ENCODE measurements at places on chromosomes 3 and 15.

GRCh38 chr3:99131876-99132275 lies 230.4 kb upstream of the DCBLD2 start:
- DNase-seq: no peak

GRCh38 chr3:79406175-79406574 lies 361.6 kb downstream of the ROBO1 start:
- no peak for DNase-seq

GRCh38 chr3:190074817-190075216 lies 45.9 kb downstream of the P3H2 start:
- no peak for DNase-seq

DNA sequence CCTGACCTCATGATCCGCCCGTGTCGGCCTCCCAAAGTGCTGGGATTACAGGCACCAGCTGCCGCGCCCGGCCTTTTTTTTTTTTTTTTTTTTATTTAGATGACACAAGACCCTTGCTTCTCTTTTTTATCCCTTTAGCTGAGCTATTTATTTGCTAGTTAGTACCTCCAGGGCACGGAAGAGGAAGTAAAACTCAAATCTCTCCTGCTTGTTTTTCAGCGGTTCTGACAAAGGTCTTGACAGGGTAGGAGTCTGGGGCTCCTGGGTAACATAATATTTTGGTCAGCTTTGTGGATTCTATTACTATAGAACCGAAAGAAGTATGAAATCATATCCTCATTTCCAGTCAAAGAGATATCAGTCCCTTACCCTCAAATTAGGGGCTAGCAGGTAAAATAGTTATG lies 44.0 kb upstream of the ETV5 start:
- no peak for DNase-seq

DNA sequence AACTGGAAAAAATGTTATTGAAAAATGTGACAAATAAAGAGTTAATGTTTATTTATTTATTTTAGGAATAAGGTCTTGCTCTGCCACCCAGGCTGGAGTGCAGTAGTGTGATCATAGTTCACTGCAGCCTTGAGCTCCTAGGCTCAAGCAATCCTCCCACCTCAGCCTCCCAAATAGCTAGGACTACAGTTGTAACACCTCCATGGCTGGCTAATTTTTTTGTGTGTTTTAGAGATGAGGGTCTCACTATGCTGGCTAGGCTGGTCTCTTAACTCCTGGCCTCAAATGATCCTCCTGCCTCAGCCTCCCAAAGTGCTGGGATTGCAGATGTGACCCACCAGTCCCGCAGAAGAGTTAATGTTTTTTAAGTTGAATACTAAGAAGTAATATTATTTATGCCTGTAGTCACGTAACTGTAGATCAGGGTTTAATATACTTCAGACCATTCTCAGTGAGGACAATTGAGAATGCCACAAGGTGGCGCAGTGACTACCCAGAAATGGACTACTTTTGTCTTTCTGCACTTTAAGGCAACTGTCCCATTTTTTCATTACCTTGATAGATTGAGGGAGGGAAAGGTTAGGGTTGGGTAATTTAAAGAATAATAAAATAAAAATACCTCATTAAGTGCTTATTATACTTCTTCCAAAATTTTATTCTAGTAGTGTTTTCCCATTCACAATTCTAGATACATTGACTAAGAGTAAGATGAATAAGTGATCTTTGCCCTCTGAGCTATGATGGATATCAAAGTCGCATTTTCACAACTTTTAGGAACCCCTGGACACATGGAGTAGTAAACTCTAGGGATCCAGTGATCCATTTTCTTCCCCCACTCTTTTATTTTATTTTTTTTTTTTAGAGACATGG lies 6.0 kb downstream of the MUC13 start:
- peak; percentile 9 for DNase-seq

DNA sequence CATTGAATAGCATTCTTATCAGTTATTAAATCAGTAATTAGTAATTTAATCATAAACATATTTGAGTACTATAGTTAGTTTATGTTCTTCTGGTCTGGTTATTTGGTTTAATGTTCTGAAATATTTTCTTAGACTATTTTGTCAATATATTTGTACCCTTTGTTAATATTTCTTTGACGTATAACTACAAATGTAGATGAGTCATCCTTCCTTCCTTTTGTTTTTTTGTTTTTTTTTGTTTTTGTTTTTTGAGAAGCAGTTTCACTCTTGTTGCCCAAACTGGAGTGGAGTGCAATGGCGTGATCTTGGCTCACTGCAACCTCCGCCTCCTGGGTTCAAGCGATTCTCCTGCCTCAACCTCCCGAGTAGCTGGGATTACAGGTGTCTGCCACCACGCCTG lies 17.4 kb upstream of the EIF3J start:
- no peak for DNase-seq

DNA sequence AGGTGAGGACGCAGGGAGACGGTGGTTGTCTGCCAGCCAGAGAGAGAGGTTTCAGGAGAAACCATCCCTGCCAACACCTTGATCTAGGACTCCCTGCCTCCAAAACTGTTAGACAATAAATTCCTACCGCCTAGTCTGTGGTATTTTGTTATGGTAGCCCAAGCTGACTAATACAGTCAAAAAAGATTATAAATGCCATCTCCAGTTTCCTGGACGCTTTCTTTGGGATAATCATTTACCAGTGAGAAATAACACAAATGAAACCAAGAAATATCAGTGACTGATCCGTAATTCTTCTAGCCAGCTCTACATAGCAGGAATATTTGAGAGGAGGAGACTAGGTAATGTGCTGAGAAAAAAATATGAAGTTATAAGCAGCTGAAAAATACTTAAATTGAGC lies 707.8 kb upstream of the LMCD1 start:
- no peak for DNase-seq

DNA sequence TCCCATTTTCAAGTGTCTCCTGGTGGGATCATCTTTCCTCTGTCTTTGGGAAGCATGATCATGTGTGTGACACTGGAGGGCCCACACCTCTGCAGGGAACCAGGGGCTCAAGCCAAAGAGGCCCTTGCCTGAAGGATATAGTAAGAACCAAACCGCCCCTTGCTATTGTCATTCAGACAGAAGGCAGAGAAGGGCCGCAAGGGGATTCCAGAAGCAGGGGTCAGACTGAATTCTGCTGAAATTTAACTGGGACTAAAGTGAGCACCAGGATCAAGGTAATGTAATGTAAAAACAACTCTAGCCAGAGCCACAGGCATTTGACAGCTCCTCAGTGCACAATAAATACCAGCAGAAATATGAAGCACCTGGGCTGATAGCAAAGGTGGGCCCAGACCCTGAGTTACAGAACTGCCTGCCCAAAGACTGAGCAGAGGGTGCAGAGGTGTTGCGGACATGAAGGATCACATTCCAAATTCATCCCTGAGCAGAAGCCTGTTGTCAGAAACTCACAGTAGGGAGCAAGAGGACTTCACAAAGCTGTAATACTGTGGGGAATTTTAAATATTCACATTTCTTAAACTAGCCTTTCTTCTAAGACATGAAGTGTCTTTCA lies 46.0 kb upstream of the RASGRF1 start:
- no peak for DNase-seq

GRCh38 chr3:141952611-141953010 lies 76.2 kb downstream of the ATP1B3 start:
- DNase-seq: no peak

DNA sequence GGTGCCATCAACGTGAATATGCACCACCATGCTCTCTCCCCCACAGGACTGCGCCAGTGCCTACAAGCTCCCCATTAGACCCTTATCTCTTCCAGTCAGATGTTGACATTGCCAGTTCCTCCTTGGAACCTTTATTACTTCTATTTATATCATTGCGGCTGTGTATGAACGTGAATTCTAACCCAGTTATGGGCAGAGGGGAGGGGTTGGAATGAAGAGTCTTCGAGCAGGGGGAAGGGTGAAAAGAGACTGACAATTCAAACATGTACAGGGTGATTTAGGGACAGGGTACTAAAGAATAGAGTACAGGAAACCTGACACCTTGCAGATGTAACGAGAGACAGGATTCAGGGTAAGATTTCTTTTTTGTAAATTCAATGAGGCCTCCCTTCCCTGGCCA lies 41.8 kb upstream of the ST6GAL1 start:
- no peak for DNase-seq

DNA sequence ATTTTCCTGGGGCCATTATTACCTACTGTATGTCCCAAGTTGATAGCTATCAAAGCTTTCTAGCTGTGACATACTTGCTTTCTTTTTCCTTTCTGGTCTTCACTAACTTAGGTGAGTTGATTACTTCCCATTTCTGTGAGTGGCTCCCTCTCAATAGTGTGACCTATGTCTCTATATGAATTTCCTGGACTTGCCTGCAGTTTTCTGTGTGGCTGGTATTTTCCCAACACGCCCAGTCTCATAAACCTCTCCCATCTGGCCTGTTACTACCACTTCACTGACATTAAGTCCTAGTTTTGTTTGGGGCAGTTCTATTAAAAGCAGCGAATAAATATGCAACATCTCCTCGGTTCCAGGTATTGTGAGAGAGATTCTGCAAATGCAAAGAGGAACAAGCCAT lies 671.2 kb downstream of the SI start:
- no peak for DNase-seq

DNA sequence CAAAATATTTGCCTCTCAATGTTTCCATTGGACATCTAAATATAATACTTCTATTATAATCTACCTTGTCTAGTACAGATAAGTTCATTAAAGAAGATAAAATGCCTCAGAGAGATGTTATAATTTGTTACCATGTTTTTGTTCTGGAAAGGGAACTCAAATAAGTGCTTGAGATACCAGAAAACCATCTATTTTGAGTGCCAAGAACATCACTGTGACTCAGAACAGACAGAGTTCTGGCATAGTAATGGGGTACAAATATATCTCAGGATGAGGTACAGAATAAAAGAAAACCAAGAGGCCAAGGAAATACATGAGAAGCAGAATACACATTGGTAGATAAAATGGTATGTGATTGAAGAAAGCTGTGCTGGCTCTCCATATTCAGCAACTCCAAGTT lies 58.9 kb downstream of the IMPG2 start:
- DNase-seq: no peak

DNA sequence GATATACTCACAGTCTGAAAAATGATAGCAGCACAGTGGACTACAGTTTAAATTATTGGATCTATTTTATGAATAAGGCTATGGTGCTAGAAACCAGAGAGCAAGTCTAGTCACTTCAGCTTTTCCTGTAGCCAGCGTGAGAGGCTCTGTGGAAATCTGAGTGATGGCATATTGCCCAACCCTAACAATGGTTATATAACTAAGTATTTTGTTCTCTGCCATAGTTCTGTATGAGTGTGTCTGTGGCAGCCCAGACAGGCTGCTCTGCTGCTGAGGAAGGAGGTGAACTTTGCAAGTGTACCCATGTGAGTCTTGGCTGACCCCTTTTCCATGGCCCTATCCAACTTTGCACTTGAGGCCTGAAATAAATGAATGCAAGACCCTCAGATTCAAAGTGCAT lies 105.7 kb downstream of the LRTM1 start:
- peak; percentile 17 for DNase-seq

DNA sequence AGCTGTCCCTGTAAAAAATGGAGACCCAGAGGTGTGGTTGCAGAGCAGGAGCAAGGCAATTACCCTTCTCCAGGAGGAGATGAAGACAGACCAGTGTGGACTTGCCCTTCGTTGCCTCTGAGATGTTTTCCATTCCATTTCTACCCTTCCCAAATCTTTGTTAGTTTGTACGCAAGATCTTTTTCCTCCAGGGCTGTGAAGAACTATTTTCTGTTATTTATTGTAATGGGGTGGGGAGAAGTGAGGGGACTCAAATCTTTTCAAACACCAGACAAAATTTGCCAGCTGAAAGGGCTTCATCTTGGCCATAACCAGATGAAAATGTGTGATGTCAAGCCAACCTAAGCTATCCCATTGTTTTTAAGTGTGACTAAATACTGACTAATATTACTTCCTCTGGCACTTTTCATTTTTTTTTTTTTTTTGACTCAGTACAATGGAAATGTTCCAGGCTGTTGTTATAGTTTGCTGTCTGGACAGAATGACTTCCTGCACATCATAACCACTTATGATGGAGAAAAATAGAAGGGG lies 271.3 kb upstream of the TPRG1 start:
- no peak for DNase-seq

- no peak for DNase-seq
Observed at GRCh38 chr3:167084545-167084944, 295.6 kb downstream of the ZBBX start.

- DNase-seq: no peak
Observed at GRCh38 chr3:70861234-70861633, 548.8 kb upstream of the MDFIC2 start.

DNA sequence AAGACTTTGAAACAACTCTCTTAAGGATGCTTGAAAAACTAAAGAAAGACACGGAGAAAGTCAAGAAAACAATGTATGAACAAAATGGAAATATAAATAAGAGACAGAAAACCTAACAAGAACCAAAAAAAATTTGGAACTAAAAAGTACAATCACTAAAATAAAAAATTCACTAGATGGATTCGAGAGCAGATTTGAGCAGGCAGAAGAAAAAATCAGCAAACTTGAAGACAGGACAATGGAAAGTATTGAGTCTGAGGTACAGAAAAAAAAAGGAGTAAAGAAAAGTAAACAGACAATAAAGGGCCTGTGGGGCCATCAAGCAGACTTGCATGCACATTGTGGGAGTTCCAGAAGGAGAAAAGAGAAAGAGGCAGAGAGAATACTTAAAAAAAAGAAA lies 13.4 kb upstream of the CDAN1 start:
- DNase-seq: no peak

GRCh38 chr3:156516961-156517360 lies 38.0 kb downstream of the SSR3 start:
- DNase-seq: no peak

GRCh38 chr15:67013696-67014095 lies 51.7 kb upstream of the SMAD3 start:
- no peak for DNase-seq

- DNase-seq: no peak
Observed at GRCh38 chr3:13976469-13976868, 96.6 kb upstream of the WNT7A start.

GRCh38 chr3:183496311-183496710 lies 59.2 kb downstream of the KLHL6 start:
- DNase-seq: no peak

DNA sequence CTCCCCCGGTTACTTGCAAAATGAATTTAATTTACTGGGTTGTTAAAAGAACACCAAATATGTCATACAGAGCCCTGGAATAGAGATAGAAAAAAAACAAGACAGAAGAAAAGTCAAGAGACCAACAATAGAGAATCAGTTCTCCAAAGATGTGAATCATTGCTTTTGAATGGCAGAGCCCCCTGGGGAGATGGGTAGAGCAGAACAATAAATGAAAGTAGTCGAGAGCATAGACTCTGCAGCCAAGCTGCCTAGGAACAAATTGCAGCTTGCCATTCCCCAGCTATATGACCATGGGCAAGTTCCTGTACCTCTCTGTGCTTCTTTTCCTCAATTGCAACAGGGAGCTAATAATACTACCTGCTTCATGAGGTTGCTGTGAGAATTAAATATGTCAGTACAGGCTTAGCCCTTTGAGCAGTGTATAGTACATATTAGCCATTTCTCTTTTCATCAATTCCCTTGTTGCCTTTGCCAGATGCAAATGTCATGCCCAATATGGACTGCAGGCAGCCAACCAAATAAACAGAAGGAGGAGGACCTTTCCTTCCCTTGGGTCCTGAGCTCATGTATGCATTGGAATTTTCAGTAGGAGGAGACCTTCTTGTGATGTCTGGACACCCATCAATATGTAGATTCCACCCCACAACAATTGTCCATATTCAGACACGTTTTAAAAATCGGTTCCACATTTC lies 25.0 kb upstream of the BFSP2 start:
- DNase-seq: peak; percentile 26

- no peak for DNase-seq
Observed at GRCh38 chr3:194046995-194047645, 88.8 kb upstream of the HES1 start.

- no peak for DNase-seq
Observed at GRCh38 chr3:31094048-31094447, 199.6 kb upstream of the GADL1 start.

- no peak for DNase-seq
Observed at GRCh38 chr3:81433675-81434074, 327.8 kb downstream of the GBE1 start.

Data from NCI-H1048 (cell line).